Right forelimb (tissue), 1 donor: ENCODE measurements at places on chromosomes 11 and 22.

DNA sequence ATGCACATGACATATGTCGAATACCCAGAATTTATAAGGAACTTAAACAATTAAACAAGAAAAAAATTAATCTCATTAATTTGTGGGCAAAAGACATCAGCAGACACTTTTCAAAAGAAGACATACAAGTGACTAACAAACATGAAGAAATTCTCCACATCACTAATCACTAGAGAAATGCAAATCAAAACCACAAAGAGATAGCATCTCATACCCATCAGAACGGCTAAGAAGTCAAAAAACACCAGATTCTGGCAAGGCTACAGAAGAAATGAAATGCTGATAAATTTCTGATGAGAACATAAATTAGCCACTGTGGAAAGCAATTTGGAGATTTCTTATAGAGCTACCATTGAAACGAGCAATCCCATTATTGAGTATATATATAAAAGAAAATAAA lies 210.6 kb upstream of the LUZP2 start:
- DNase-seq, result no peak

DNA sequence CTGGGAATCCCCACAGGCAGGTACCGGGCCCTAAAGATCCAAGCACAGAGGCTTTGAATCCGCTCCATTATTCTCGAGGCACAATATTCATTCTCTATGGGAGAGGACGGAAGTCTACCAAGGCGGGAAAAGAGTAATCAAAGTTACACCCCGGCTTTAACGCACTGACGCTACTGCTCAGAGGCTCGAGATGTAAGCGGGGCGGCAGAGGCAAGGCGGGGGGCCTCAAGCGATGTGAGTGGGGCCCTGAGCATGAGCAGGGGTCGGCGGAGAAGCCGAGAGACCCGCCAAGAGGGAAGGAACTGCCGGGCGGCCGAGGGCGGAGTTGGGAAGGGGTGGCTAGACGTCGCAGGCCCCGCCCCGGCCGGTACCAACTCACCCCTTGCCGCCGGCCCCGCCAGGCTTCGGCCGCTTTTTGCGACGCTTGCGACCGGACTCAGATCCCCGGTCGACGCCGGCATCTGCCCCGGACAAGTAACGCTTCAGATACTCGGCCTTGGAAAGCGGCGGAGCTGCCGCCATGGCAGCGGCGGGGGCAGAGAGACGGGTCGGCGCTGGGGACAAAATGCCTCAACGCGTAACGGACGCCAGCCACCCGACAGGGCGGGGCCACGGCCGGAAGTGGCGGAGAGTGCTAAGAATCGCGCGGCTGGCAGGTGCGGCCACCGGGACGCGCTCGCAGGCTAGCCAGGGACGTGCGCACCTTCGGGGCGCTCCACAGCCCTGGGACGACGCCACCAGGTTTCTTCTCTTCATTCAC lies at the start of gene BUD13:
BUD13 (minus strand) TSS at position 545 of the 760 bp plus-strand sequence; CDS start at position 522, 23 bp downstream.
- DNase-seq, result peak; percentile 97

- no peak for DNase-seq
Observed at GRCh38 chr22:37497062-37497599, 10.9 kb upstream of the MFNG start.

GRCh38 chr11:82523141-82523540 lies 210.5 kb downstream of the FAM181B start:
- DNase-seq, result no peak

GRCh38 chr11:72618803-72619202 lies 55.4 kb downstream of the PDE2A start:
- DNase-seq, result no peak

- DNase-seq, result no peak
Observed at GRCh38 chr11:64885367-64886286, 7.2 kb upstream of the EHD1 start.

GRCh38 chr11:92347454-92347853 lies 122.8 kb downstream of the FAT3 start:
- no peak for DNase-seq

DNA sequence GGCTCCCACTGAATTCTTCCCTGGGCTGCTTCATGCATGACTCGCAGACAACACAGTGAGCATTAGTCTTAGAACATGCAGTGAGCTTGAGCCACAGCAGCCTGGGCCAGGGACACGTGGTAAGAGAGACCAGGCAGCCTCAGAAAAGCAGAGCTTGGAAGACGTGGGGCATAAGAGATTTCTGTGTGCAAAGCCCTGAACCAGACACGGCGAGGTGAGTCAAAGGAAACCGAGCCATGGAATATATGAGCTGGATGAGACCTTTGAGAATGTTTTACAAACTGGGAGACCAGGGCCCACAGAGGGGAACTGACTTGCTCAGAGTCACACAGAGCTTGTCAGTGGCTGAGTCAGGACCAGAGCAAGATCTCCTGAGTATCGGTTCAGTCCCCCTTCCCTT lies 8.5 kb upstream of the FXYD6 start:
- peak; percentile 40 for DNase-seq

DNA sequence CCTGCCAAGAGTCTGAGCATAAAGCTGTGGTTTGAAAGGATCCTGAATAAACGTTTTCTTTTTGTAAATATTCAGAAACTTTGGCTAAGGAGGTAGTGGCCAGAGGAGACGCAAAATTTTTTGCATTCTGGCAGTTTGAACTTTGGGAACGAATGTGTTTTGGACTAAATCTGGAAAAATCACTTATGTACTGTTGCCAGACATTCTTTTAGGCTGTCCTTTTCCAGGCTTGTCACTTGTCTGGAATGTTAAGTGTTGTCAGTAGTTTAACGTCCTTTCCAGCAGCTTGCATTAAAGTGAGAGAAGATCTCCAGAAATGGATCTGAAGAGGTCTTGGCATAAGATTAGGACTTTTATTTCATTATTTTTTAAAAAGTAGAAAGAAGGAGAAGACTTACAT lies 18.5 kb downstream of the SPECC1L start:
- no peak for DNase-seq

- no peak for DNase-seq
Observed at GRCh38 chr22:16838073-16838472, 12.9 kb upstream of the XKR3 start.

GRCh38 chr11:72293391-72293790 lies 49.4 kb upstream of the PHOX2A start:
- DNase-seq, result no peak

- peak; percentile 84 for DNase-seq
Observed at GRCh38 chr11:2533587-2534133, 88.9 kb downstream of the KCNQ1 start.

DNA sequence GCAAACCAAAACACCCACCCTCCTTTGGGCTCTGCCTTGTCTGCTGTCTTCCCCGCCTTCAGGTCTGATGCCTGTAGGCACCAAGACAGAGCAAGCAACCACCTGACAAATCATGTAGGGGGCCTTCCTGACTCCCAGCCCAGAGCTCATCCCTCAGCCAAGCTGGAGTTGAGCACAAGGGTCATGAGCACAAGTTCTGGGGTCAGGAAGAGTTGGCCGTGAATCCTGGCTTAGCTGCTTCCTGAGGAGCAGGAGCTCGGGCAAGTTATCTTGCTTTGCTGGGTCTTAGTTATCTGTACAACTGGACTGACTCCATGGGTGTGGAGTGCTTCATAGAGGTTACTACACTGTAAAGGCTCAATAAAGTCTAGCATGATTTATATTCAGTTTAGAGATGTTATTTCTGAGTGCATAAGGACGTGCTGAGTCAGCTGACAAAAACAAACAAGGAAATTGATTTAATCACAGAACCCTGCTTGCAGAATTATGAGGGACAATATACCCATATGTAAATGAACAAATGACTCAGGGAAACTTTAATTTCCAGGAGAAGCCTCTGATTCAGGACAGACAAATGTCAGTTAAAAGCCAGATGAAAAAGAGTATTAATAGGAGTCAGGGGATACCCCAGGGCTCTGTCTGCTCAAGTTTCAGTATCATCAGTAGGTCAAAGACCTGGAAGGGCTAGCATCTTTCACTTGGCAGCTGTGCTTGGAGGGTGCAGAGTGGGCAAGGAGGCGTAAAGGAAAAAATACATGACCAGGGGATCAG lies 15.0 kb upstream of the APOA1 start:
- no peak for DNase-seq
